ENCODE measurements at places on chromosomes 7 and 10.

- DNase-seq: no peak
Observed at GRCh38 chr7:36967387-36967786, 243.1 kb upstream of the AOAH start.

- DNase-seq: no peak
Observed at GRCh38 chr10:71927776-71928592, 36.2 kb upstream of the CHST3 start.

DNA sequence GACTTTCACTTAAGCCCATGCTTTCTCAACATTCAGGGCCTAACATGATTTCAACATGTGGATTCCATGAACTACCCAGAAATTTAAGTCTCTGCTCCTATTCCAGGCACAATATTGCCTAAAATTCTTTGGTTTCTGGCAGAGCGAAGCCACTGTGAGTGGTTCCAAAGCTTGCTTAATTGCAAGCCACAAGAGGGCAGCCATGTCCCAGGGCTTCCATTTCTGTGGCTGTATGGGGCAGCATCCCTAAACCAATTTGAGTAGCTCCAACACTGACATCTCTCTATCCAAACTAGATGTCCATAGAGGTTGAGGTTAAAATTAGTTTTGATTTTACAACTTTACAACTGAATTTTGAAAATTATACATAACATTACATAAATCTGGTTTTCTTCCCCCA lies 56.3 kb upstream of the MDFIC start:
- peak; percentile 59 for DNase-seq

DNA sequence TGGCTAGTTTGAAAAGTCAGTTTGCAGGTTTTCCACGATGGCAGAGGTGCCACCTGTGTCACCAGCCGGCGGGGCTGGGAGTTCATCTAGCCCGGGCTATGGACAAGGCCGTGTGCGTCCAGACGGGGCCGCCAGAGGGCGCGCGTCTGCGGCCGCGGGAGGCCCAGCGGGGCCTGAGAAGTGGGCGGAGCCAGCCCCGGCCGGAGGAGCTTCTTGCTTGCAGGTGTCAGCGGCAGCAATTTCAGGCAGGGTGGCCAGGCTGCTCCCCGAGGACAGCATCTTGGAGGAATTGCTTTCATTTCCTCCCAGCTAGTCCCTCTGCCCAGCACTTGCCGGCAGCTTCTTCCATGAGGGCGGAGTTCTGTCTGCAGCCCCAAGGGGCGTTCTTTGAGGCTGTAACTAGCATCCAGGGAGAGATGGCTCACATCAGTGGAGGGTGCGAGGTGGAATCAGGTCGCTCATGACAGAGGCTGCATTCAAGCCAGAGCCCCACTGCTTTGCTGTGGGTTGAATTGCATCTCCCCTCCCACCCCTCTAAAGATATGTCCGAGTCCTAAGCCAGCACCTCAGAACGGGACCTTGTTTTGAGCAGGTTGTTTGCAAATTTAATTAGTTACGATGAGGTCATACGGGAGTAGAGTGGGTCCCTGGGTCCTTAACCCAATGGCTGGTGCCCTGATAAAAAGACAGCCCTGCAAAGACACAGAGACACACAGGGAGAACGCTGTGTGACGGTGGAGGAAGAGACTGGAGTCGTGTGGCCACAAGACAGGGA lies 85.9 kb upstream of the MKI67 start:
- DNase-seq: peak; percentile 88

GRCh38 chr10:132909491-132910071 lies 32.8 kb downstream of the CFAP46 start:
- no peak for DNase-seq

DNA sequence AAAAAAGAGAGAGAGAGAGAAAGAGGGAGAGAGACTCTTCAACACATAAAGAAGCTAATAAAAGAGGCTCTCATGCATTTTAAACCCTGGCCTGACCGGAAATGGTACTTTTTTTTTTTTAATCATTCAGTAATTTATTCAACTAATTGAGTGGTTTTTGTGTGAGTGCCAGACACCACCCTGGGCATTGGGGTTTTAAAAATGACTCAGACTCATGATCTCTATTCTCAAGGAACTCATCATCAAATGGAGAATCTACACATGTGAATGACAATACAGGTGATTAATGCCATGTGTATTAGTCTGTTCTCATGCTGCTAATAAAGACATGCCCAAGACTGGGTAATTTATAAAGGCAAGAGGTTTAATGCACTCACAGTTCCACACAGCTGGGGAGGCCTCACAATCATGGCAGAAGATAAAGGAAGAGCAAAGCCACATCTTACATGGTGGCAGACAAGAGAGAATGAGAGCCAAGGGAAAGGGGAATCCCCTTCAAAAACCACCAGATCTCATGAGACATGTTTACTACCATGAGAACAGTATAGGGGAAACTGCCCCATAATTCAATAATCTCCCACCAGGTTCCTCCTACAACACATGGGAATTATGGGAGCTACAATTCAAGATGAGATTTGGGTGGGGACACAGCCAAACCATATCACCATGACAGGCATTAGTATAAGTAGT lies 158.5 kb upstream of the AUTS2 start:
- no peak for DNase-seq

DNA sequence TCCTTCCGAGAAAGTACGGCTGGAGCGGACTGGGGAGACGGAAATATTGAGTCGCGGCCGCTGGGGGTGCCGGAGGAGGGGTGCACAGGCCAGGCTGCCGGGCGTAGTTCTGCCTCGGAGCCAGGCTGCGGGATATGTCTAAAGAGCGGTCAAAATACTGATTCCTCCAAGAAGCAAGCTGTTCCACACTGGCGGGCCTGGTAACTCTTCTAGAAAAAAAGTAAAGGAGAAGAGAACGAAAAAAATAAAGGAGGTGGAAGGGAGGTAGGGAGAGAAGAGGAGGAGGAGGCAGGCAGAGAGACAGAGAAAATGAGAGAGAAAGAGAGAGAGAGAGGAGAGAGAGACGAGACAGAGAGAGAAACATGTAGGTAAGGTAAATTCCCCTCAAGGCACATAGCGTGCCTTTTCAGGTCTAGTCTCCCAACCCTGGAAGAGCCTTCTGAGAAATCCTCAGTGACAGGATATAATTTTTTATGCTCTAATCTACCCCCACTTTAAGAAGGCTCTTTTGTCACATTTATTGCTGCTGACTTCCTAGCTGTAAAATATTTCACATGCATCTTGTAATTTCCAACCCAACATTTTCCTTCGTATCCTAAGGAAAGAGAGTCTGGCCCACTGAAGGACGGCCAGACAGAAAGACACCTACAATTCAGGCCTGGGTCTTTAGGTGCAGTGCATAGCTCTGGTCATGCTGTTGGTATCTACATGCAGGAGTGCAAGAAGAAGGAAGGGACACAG lies 5.7 kb downstream of the DLX5 start:
- no peak for DNase-seq

DNA sequence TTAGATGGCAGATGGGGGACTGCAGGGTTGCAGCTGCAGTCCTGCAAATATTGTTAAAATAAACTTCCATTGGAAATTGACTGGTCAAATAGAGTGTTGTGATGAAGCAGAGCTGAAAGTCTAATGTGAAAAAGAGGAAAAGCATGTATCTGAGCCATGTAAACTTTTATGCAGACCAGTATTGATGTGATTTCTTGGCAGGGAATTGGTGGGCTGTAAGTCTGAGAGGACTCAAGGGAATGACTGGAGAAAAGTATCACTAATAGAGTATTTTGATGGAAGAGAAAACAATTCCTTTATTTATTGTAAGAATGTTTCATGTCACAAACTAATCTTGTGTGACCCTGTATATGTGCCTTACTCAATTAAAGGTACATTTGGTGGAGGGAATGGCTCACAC lies 155.5 kb downstream of the PPP1R9A start:
- DNase-seq: no peak

GRCh38 chr7:140661124-140661523 lies 11.6 kb upstream of the ADCK2 start:
- DNase-seq: no peak

DNA sequence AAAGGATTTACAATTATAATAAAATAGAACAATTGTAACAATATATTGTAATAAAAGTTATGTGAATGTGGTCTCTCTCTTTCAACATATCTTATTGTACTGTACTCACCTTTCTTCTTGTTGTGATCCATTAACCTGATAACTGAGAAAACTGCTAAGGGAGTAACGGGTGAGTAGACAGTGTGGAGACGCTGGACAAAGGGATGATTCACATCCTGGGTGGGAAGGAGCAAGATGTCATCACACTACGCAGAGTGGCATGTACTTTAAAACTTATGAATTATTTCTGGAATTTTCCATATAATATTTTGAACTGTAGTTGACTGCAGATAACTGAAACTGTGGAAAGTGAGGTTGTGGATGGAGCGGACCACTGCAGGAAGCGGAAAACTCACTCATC lies 91.2 kb upstream of the PLPP4 start:
- no peak for DNase-seq

DNA sequence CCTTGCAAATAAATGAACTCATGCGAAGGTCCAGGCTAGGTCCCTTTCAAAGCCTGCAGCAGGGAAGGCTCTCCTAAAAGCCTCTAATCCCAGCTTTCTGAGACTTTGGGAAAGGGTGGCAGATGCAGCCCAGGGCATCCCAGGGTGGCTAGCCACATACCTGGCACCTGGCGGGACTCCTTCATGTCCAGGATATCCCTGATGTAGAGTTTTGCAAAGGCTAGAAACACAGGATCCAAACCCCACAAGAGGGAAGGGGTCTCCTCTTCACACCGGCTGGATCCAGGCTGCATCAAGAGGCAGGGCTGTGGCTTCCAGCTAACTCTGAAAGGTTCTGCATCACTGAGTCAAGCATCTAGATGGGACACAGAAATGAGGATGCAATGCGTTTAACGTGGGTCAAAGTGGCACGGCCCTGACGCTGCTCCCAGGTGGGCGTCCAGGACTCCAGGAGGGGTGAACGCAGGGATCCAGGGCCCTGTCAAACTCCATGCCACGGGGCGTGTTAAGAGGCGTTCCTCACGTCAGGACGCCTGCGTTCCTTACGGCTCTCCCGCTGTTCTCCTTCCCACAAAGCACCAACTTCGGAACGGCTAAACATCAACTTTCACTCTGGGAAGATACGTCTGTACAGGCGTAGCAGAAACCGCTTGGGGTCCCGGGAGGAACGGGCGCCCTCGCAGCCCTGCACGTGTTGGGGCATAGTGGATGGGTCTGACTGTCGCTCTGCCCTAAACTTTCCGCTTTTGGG lies 507 bp downstream of the STN1 start:
- DNase-seq: peak; percentile 50

DNA sequence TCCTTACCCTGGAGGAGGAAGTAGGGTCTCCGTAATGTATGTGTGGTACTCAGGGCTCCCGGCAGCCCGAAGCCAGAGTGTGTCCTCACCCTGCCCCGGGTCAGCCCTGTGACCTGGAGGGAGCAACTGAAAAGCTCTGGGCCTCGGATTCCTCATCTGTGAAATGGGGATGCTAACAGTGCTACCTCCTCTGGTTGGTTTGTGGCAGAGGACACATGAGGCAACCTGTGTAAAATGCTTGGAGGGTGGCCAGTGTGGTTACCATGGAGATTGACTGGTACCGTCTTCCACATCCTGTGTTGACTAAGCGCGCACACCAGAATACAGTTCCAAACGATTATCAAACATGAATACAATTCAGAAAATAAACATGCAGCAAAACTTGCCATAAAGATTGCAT lies 163.8 kb upstream of the KLF6 start:
- no peak for DNase-seq

DNA sequence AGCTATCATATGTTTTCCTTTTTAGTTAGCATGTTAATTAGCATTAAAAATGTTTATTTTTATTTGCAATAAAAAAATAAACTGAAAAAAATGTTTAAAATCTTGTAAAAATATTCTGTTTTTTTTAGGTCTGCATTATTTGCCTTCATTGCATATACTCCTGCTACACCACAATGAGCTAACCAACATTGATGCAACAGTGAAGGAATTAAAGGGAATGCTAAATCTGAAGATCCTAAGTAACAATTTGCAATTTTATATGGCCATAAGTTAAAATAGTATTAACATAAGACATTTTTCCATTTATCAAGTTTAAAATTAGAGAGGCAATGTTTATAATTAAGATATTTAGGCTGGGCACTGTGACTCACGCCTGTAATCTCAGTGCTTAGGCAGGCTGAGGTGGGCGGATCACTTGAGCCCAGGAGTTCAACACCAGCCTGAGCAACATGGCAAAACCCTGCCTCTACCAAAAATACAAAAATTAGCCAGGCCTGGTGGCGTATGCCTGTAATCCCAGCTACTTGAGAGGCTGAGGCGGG lies 32.2 kb downstream of the LRRC72 start:
- DNase-seq: no peak

GRCh38 chr7:7897949-7898515 lies 70.6 kb upstream of the GLCCI1 start:
- no peak for DNase-seq

- DNase-seq: no peak
Observed at GRCh38 chr10:50796693-50797092, 57.0 kb downstream of the ASAH2B start.
